NCI-H2029 (cell line): ENCODE measurements at places on chromosomes 3 and 15.

DNA sequence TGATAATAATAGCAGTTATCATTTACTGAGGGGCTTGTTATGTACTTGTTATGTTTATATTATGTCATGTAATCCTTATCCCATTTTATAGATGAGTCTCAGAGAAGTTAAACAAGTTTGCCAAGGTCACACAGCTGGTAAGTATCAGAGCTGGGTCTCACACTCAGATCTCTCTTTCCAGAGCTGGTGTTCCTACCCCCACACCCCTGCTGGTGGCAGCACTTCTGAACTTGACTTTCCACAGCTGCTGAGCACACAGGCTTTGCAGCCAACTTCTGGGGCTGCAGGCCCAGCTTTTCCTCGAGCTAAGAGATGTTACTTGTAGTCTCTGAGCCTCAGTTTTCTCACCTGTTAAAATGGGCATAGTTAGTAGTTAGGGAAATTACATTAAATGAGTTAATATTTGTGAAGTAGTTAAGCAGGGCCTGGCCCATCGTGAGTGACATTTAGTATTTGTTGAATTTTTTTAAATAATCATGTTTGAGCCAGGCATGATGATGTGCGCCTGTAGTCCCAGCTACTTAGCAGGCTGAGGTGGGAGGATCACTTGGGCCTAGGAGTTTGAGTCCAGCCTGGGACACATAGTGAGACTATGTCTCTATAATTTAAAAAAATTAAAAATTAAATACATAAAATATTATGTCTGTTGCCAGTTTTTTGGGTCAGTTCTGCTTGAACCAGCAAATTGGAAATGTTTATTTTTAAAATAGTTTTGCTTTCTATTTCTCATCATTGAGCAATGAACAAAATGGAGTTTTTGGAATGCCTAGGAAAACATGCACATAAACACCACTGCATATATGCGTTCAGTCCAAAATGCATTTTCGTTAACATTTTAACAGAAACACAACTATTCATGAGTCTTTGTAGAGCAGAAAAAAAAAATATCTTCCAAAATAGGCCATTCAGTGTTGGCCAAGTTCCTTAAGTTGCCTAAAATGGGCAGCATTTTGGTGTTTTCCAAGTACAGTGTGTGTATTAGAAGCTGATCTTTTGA lies 87.3 kb downstream of the SMAD6 start:
- DNase-seq: no peak

- no peak for DNase-seq
Measured at GRCh38 chr3:48581621-48582481, 13.3 kb downstream of the COL7A1 start.

DNA sequence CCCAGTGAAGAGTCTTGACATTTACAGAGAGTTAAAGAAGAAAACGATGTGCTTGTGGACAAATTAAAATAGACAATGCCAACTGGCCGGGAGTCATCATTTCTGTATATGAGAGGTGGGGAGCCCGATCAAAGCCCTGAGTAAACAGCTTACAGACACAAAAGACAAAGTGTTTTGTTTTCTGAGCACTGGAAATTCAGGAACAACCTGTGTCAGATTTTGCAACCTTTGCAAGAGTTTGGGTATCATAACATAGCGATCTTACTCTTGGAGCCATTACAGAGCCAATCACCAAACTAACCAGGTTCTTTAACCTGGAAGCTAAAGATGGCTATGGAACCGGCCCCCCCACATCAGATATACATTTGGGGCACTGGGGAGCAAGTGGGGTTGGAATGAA lies 101.9 kb upstream of the LRIG1 start:
- no peak for DNase-seq

DNA sequence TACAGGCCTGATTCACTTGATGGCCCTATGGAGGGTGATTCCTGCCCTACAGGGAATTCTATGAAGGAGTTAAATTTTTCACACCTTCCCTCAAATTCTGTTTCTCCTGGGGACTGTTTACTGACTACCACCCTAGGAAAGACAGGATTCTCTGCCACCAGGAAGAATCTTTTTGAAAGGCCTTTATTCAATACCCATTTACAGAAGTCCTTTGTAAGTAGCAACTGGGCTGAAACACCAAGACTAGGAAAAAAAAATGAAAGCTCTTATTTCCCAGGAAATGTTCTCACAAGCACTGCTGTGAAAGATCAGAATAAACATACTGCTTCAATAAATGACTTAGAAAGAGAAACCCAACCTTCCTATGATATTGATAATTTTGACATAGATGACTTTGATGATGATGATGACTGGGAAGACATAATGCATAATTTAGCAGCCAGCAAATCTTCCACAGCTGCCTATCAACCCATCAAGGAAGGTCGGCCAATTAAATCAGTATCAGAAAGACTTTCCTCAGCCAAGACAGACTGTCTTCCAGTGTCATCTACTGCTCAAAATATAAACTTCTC lies 43.6 kb downstream of the BLM start:
- no peak for DNase-seq

- DNase-seq: peak; percentile 18
Measured at GRCh38 chr3:155007729-155008128, 72.4 kb upstream of the MME start.

GRCh38 chr3:151909681-151910405 lies 36.4 kb downstream of the SUCNR1 start:
- no peak for DNase-seq

- DNase-seq: no peak
Measured at GRCh38 chr3:170322566-170323269, 34.8 kb upstream of the SKIL start.

DNA sequence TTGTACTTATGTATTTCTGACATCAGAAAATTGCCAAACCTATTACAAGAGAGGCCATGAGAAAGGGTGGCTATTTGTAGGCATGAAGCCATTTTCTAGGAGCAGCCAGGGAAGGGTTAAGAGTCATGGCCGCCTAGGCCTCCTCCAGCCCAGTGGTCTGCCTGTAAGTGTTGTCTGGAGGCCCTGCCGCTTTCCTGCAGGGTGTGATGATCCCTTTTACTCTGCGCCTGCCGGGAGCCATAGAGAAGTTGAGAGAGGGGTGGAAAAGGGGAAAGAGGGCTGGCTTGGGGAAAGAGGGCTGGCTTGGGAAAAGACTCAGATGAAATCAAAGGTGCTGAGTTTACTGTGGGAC lies 29.1 kb upstream of the KCTD6 start:
- DNase-seq: no peak

DNA sequence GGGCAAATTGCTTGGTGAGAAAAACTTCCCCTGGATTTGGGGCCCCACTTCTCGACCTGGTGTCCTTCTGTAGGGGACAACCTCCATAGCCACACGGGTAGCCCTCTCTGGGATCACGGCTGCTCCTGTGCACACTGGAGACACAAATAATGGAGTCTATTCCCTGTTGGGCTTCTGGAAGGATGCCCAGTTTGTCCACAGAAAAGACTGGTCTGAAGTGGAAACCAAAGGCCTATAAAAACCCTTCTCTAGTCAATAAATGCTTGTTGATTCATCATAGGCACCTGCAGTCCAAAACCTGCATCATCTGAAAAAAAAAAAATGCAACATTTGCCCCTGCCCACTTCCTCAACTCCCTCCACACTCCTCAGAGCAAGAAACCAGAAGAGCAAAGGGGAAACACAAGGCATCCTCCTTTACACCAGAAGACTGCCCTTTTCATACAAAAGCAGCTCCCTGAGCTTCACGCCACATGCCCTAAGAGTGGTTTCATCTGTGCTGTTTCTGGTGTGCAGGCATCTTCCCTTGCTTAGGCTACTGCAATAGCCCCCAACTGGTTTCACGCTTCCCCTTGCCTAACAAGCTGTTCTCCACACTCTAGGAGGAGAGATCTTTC lies 36.3 kb downstream of the SRGAP3 start:
- DNase-seq: peak; percentile 90

- DNase-seq: no peak
Measured at GRCh38 chr15:26433818-26434217, 339.0 kb downstream of the GABRB3 start.

- DNase-seq: no peak
Measured at GRCh38 chr3:34365771-34366170, 567.3 kb downstream of the PDCD6IP start.

DNA sequence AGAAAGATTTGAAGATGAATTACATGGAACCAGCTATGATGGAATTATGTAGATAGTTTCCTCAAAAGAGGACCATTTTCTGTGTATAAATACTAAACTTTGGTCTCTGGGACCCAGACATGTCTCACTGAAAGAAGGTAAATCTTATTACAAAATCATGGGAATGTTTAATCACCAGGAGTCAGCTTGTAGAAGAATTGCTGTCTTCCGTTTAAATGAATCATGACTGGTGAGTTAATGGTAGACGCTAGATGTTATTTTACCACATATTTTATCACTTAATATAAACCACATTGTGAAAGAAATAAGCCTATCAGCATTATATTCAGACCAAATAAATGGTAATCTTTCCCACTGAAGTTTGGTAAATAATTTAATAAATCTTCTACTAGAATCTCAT lies 322.3 kb upstream of the SUCLG2 start:
- no peak for DNase-seq

- DNase-seq: no peak
Measured at GRCh38 chr15:93109336-93110102, 20.5 kb upstream of the RGMA start.
